ENCODE measurements at places on chromosomes 5 and 9.
A peak's percentile ranks its signal among the peaks of the same experiment; 100 is the strongest.

- no peak for DNase-seq
Observed at GRCh38 chr9:126028746-126029145, 281.6 kb downstream of the PBX3 start.

DNA sequence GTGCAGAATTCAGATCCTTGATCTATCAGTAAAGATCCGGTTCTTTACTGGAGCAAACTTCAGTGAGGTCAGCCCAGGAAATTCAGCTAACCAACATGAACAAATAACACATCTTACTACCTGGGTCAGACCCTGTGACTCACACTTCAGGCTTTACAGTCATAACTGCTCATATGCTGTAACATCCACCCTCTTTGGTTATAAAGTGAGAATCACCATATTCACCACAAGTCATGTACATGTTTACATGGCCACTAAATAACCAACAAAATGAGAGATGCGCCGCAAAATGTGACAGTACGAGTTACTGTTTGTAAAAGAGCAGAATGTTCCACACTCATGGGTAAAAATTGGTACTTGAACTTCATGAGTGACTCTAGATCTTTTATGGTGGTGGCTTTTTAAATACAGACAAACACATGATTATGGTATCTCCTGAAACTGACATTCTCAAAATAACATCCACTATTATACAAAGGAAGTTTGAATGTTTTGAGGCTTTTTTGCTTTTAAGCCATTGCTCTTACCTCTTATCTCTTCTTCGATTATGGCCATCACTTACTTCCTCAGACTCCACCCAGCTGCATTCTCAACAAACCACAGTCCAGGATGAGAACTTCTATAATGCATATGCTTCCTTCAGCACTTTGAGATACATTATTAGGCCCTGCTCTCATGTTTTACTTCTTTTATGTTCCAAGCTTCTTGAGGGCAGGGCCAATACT lies 516.6 kb downstream of the RAB3C start:
- DNase-seq, result no peak

- DNase-seq, result peak; percentile 66
Observed at GRCh38 chr9:33466565-33467495, 6.9 kb downstream of the NOL6 start.

GRCh38 chr5:147410496-147411358 lies 99.1 kb downstream of the DPYSL3 start:
- DNase-seq, result no peak

- no peak for DNase-seq
Observed at GRCh38 chr9:114178076-114178475, 22.7 kb downstream of the COL27A1 start.

GRCh38 chr5:132486318-132487094 lies 4.1 kb downstream of the IRF1 start:
- peak; percentile 11 for DNase-seq

DNA sequence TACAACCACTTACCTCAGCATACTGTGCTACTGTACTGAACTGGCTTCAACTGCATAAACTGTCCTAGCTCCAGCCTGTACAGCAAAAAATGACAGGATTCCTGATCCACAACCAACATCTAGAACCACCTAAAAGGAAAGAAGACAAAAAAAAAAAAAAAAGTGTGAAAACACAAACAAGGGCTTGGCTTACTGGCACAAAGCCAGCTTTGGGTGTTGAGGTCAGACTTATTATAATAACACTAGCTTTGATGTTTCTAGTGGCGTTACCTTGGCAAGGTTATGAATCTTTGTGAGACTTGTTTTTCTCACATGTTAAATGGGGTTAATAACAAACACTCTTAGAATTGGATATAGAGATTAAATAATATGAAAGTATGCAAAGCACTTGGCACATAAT lies 148.5 kb upstream of the PUM3 start:
- DNase-seq, result no peak

DNA sequence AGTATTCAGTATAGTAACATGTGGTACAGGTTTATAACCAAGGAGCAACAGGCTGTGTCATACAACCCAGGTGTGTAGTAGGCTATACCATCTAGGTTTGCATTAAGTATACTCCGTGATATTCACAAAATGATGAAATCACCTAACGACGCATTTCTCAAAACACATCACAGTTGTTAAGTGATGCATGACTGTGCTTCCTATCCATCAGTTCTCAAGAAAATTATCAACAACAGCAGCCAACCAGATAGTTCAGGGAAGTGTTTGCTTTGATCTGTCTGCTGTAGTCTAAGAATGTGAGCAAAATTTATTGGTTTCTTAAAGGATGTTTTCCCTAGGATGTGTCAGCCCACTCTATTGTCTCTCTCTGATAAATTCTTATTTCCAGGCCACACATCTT lies 7.4 kb downstream of the ZBTB26 start:
- no peak for DNase-seq

Measured in memory B cell (primary cell).